ENCODE measurements at places on chromosomes 2 and 18. TPM values are rescaled to one million over a fixed set of nuclear protein-coding genes. Genes with fewer than 3 reads are reported as not detected.

The HOXD3 gene
- total RNA-seq = 7.2 TPM

GRCh38 chr2:46268196-46268595, 29.0 kb upstream of the EPAS1 start:
- no peak for DNase-seq

DNA sequence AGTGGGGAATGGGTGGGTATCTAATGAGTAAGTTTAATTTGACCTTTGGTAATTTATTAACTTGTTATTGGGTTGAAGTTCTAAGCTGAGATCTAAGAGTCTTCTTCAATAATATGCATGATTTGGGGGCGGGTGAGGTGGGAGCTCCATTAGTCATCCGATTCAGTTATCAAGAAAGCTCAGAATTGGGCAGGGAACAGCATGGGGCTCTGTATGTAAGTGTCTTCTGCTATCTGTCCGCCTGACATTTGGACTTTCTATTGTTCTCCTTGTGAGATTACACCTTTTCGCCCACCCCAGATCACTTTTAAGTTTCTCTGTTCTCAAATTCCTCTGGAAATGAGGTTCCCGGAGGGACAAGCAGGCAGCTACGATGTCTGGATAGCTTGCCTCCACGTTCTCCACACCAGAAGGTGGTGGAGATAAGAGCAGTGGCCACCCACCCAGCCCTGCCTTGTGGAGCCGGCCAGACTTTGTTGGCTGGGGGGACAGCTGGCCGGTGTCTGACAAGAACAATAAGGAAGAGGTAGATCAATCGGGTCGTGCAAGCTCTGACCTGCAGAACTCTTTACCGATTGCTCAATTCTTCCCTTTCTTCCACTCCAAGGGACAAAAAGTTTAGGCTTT, 75.5 kb upstream of the GATA6 start:
- DNase-seq = no peak

- no peak for DNase-seq
Measured at GRCh38 chr2:123777116-123777515, 248.0 kb upstream of the CNTNAP5 start.

DNA sequence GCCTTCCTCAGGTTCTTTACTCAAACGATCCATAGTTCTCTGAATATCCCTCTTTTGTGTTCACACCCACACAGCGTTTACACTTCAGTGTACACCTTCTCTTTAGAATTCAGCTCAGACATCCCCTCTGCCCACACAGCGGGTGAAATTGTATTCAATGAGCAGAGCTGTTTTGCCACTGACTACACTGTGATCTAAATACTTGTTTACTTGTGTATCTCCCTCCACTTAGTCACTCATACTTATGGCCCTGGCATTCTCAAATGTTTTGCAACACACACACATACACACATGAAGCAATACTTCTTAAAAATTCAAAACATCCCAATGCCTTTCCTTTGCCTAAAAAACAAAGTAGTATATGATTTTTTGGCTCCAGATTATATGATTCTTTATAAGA, 297.1 kb downstream of the TMX3 start:
- no peak for DNase-seq

DNA sequence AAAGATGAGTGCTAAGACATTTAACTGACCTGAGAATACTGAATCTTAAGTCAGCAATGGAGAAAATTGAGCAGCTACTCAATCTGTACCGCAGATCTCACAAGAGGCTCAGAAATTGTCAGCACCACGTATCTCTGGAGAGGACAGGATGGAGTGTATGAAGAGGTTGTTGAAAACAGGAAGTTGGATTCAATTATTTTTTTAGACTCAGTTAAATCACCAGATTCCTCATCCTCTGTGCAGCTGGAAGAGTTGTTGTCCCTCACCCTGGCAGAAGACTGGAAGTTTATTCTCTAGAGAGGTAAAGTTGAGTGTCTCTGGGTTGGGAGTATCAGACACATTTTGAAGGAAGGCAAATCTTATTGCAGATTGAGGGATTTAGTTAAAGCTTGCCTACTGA, 114.9 kb upstream of the NT5C1B start:
- peak; percentile 19 for DNase-seq

DNA sequence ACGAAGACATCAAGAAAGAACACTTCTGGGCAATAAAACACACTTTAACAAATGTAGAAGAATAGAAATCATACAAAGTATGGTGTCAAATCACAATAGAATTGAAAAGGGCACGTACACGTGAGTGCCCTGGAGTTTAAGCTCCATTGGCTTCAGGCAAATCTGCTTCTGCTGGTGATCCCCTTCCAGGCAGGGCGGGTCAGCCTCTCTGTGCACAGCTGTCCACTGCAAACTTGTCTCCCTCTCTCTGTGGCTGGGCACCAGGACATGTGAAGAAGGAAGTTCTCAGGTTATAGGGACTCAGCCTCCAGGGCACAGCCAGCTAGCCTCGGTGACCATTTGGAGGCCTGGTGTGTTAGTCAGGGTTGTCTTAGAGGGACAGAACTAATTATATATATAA, 66.0 kb downstream of the ST3GAL5 start:
- no peak for DNase-seq

GRCh38 chr18:76953583-76954233, 131.4 kb downstream of the ZNF236 start:
- no peak for DNase-seq

Measured in dermis microvascular lymphatic vessel endothelial cell (primary cell).